Activated CD8-positive, alpha-beta memory T cell treated with anti-CD3 and anti-CD28 coated beads for 1 hour (primary cell): ENCODE measurements at places on chromosomes 1 and 21.

DNA sequence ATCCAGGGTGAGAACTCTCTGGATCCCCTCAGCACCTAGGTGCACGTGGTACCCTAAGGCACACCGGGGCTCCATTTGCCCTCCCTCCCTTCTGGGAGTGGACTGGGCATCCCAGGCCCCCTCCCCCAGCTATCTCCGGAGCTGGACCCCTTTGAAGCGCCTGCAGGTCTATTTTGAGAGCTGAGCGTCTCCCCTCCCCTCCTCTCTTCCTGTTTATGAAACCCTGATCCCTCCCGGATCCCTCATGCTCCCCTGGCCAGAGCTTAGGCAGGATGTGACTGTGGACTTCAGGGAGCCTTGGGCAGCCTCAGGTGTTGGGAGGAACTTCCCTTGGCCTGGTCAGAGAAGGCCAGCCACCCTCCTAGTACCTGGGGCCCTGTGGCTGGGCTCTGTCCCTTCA lies 10.2 kb downstream of the RPS6KA1 start:
- DNase-seq, result no peak

GRCh38 chr1:104235141-104235540 lies 485.4 kb downstream of the AMY1C start:
- DNase-seq, result no peak

DNA sequence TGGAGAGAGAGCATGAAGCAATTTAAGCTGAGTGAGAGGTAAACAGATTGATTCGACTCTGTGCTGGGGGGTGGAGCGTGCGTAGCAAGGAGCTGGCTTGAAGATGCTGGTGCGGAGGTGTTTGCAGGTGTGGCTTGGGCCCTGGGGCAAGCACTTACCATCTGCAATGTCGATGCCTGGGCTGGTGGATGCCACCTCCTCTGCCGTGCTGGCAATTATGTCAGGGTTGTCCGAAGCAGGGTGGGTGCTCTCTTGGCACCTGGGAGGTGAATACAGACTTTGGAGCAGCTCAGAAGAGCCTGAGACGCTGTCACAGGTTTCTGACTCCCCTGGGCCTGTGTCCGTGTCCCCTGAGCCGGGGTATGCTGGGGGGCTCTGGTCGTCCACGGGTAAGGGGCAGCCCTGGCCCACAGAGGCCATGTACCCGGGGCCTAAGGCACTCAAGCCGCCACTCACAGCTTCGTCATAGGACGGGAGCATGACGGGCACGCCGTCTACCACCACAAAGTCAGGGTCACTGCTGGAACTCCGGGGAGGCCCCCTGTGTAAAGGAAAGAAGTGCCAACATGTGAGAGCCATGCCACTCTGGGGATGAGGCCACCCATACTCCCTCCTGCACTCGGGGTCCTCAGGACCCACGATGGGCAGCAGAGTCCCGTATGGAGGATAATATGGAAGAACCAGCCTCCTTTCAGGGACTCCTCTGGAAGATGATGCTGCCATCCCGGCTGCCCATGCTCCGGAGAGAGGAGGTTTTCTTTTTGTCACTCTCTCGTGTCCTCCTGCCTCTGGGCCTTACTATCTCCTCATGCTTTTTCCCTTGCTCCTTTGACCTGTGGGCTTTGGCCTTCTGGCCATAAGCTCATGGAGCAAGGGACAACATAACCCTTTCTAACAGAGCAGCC lies 80.3 kb upstream of the TLR5 start:
- no peak for DNase-seq

DNA sequence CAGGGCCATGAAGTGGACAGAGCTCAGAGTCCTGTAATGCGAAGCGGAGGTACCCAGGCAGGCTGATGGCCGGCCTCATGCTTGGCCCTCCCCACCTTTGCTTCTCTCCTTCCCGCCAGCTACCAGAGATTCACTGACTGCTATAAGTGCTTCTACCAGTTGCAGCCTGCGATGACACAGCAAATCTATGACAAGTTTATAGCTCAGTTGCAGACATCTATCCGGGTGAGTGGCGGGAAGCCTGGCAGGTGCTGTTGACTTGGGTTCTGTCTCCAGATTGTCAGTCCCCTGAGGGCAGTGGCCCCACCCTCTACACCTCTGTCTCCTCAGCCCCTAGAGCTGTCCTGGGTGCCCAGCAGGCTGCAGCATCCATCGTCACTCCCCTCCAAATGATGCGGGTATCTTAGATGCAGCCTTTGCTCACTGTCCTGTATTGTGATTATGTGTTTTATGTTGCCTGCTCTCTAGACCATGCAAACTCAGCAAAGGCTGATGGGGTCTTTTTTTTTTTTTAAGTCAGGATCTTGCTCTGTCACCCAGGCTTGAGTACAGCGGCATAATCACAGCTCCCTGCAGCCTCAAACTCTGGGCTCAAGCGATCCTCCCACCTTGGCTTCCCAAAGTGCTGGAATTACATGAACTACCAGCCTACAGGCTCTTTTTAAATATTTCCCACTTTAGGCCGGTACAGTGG lies 9.6 kb upstream of the BGLAP start:
- no peak for DNase-seq

DNA sequence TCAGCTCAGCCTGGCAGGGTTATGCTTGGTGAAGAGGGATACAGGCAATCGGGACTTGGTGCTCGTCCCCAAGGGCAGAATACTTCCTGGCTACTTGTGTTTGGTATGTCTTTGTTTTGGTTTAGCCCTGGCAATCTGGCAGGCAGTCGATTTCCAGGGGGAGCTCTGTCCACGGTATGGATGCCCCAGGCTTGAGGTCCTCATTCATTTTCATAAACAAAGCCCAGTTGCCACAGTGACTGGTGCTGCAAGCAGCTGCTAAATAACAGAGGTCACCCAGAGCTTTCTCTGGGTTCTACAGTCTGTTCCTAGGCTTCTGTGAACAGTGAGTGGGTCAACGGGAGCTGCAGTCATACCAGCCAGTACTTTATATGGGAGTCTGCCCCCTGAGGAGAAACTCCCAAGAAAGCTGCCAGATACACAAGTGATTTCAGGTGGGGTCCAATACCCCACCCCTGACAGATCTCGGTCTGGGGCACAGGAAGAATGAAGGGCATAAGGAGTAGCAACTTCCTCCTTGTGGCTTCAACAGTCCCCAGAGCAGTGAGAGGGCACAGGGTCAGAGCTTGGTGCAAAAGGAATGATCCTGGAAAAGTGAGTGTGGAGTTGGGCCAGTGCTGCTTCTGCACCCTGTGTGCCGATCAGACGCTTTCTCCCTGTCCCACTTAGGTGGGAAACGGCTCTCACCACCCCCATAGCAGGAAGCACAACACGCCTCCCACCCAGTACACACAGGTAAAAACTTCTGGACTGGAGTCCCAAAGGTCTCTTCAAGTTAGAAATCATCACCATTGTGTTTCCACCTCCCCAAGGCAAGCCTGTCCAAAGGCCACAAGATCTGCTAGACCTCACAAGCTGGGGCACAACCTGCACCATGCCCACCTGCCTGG lies 55.5 kb downstream of the TGFBR3 start:
- DNase-seq, result no peak

- DNase-seq, result no peak
Observed at GRCh38 chr1:84156210-84156621, 12.1 kb downstream of the PRKACB start.

GRCh38 chr1:110880708-110881374 lies 7.9 kb downstream of the CD53 start:
- DNase-seq, result peak; percentile 28

DNA sequence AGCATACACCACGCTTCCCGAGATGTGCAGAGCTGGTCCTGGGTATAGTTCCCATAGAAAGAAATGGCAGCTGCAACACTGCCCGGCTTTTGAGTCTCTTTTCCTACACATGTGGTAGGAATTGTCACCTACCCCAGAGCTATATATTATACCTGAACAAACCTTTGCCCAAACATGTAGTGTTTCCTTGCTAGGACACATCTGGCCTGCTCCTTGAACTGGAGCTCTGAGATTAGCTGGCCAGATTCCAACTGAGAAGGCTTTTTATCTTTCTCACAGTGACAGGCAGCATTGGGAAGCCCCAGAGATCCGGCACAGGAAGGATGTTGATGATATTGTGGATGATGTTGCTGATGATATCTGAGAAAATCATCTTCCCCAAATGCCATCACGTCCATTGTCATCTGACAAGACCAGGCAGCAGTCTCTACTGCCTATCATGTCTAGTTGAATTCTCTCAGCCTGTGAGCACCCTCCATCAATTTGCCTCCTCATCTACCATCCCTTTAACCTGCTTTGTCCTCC lies 115.0 kb upstream of the SMYD2 start:
- no peak for DNase-seq

GRCh38 chr1:82179131-82179530 lies 378.4 kb downstream of the ADGRL2 start:
- no peak for DNase-seq

- DNase-seq, result no peak
Observed at GRCh38 chr1:64616039-64616438, 128.8 kb upstream of the RAVER2 start.

DNA sequence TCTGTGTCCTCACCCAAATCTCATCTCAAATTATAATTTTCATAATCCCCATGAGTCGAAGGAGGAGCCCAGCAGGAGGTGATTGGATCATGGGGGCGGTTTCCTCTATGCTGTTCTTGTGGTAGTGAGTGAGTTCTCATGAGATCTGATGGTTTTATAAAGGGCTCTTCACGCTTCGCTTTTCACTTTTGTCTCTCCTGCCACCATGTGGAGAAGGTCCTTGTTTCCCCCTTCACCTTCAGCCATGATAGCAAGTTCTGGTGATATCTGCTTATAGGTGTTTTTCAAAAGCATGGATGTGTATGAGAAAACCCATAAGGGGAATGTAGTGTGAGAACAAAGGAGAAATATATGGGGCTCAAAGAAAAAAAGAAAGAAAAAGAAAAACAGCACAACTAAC lies 405.9 kb upstream of the RGS18 start:
- DNase-seq, result no peak

DNA sequence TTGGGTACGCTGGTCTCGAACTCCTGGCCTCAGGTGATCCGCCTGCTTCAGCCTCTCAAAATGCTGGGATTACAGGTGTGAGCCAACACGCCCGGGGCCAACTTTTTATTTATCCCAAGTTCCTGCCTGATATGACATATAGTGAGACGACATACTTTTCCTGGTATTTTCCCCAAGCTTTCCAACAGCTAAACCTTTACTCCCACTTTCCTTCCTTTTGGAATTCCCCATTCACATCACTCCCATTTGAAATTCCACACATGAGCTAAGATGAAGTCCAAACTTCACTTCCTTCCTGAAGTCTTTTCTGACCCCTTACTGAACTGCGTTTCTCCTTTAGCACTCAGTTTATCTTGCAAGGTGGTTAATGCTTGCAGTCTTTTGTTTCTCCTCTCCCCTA lies 64.1 kb downstream of the S1PR1 start:
- DNase-seq, result no peak

DNA sequence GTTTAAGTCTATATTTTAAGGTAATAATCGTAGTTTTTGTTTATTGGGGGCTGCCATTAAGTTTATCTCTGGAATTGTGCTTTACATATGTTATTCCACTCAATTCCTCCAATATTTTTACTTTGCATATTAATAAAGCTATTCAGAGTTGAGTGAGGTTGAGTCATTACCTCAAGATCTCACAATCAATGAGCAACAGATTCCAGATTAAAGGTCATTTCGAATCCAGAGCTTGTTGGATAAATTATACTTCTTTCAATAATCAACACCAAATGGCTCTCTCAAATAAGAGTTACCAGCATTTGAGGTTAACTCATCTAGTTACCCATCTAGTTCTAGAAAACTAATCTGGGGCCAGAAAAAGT lies 16.7 kb downstream of the RGS4 start:
- no peak for DNase-seq

DNA sequence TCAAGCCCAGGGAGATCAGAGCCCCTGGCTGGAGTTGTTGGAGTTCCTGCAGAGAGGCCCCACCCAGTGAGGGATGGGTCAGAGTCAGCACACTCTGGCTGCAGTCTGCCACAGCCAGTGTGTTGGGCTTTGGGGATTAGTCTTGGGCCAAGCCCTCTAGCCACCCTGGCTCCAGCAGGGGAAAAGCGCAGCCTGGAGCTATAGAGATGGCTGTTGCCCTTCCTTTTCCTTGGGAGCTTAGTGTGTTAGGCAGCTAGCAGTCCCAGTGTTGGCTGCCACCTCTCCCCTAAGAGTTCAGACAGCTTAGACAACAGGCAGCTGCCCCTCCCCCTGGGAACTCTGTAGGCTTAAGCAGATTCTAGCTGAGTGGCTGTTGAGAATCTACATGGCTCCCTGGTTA lies 45.1 kb downstream of the DPT start:
- no peak for DNase-seq

DNA sequence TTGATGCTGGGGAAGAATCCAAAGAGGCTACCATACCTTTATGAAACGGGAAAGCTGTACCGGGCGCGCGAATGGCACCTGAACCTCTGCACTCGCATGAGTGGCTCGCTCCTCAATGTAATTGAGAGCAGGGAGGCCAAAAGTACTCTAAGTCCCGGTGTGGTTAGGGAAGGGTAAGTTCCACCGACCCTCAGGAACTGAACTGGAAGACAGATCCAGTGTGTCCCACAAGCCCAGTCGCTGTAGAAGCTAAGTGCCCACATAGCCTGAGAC lies 1.0 kb downstream of the GATAD2B start:
- DNase-seq, result no peak

DNA sequence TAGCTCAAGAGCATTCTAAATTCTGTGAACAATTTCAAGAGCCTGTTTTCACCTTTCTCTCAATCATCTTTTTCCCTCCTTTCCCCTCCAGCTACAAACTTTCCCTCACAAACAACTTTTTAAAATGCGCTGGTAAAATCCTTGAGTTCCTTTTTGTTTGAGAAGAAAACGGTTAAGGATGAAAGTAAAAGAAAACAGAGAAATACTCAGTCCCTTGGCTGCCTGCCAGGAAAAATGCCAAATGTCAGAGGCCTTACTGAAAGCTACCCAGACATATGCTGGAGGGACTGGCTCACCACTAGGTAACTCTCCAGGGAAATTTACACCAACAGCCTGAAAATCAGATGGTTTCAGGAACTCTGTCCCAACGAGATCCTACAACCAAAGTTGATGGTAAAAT lies 11.0 kb upstream of the SERBP1 start:
- DNase-seq, result no peak

DNA sequence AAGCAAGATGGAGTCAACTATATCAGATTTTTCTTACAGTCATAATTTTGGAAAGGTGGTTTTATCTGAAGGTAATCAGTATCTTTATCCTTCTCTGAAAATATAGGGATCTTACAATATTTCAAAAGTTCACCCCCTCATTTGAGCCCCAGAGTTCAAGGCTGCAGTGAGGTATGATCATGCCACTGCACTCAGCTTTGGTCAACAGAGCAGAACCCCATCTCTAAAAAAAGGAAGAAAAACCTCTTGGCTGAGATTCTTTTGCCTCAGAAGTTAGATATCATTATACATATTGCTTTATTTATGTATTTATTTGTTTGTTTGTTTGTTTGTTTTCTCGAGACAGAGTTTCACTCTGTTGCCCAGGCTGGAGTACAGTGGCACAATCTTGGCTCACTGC lies 11.5 kb upstream of the RBBP5 start:
- DNase-seq, result no peak

GRCh38 chr1:109472779-109473178 lies 6.4 kb downstream of the SYPL2 start:
- no peak for DNase-seq
